A172 (cell line): ENCODE measurements at places on chromosomes 6 and 20.

- no peak for DNase-seq
These were observed 47.0 kb downstream of the DLL1 start for GRCh38 chr6:170243791-170244291.

GRCh38 chr20:63087872-63088680, 81.3 kb upstream of the BHLHE23 start:
- DNase-seq = no peak

- no peak for DNase-seq
These were observed 1.4 kb upstream of the POU3F2 start for GRCh38 chr6:98833057-98833306.

GRCh38 chr6:156791320-156791850, 14.2 kb downstream of the ARID1B start:
- no peak for DNase-seq

GRCh38 chr20:51528263-51529027, 14.1 kb downstream of the NFATC2 start:
- DNase-seq = no peak

- no peak for DNase-seq
These were observed 171.6 kb upstream of the ZNF184 start for GRCh38 chr6:27644528-27644927.
